CD4-positive, alpha-beta T cell treated with Interleukin-2 at 100 ng/mL for 4 hours (primary cell): ENCODE measurements at places on chromosomes 12 and 14.

- DNase-seq = no peak
These were observed 18.7 kb downstream of the RFX4 start for GRCh38 chr12:106601496-106601895.

DNA sequence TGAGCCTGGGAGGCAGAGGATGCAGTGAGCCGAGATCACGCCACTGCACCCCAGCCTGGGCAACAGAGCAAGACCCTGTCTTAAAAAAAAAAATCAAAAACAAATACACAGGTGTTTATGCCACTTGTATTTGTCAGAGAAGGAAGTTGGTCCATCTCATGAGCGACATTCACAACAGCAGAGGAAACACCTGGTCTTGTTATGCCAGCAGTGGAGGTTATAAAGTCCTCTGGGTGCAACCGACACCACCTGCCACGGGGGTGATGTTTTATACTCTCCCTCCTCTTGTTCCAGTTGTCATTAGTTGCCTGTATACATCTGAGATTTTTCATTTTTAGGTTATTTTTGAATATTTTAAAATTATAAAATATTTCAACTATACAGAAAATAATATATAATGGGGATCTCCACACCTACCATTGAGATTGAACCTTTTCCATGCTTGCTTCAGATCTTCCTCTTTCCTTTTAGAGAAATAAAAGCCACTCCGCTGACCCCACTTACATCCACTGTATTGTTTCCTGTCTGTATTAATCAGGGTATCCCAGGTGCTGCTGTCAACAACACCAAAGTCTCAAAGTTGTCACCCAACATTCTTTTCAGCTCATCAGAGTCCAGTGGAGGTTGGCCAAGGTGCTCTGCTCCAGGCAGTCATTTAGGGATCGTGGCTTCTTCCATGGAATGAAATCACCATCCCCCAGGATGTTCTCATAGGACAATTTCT, 65.1 kb downstream of the RNFT2 start:
- no peak for DNase-seq

DNA sequence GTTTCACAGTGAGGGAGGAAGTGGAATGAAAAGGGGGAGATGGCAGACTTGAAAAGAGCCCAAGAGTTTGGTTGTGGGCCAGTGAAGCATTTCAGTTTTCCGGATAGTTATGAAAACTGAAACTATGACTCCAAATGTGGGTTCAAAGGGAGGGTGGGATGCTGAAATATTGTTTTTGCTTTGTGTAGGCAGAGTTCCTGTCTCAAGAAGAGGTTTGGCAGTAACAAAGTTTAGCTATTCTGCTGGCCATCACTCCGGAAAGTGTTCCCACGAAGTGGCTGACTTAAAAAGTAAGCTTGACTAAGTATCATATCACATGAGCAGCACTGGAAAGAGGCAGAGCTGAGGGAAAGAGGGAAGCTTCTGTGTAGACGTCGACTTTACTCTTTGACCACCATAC, 85.2 kb downstream of the CAND1 start:
- DNase-seq = no peak

DNA sequence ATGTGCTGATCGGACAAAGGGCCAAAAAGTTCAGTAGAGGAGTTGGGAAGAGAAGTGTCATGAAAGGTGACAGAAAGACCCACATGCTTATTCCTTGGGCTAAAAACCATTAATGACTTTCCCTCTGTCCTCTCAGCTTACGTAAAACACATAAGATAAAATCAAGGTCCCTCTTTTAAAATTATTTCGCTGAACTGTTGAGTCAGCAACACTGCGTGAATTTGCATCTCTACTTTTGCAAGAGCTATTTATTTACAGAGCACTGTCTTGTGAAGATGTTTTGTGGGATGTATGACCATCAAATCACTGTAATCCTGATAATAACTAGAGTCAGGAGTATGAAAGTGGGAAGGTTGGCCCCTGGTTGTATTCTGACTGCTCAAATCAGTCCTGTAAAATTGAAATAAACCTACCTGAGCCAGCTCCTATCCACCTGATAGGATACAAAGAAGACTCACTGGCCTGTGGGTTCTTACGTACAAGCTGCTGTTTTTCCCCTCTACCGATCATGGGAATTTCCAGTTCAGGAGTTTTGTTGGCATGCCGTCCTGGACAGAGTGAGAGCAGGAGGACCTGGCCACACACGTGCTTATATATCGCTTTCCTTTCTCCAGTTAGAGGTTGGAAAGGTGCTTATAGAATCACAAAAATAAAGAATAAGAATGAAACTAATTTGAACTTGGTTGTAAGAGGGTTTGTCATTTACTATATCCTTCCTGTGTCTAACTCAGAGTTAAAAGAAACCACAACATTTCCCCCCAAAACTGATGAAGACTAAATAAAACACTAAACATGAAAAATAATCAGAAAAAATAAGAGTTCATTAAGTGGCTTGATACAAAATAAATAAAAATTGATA, 42.9 kb downstream of the IFNG-AS1 start:
- DNase-seq = no peak

GRCh38 chr14:65156568-65157366, 54.5 kb upstream of the MAX start:
- DNase-seq = no peak

DNA sequence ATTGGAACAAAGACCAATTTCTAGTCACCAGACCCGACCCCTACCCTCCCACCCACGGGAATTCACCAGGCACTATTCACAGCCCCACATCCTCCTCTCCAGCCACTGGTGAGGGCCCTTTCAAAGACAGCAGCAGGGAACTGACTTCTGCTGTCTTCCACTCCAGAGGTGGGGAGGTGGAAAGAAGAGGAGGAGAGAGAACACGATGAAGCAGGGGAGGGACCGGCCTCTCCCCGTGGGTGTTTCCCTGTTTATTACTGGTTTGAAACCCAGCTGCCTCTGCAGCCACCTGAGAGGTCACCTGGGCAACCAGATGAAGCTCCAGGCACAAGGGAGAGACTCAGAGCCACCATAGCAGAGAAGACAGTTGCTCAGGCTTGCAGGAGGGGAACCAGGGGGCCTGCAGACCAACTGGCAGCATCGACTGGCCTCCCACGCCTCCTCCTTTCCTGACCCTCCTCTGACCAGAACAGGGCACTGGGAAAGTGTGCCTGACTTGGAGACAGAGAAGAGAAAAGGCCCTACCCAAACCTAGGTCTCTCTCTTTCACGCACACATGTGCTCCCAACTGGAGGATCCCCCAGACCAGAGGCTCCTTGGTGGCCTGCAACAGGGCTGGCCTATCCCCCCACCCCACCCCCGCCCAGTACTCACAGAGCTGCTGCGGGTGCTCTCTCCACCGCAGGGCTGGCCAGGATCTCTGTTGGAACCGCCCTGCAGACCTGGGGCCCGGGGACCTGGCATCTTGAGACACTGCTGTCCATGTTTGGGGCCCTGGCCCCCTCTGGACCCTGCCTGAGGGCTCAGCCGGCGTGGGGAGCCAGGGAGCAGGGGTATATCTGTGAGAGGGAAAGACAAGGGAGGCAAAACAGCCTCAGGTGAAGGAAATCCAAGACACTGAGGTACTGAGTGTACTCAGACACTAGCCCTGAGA, 22.8 kb downstream of the ANO2 start:
- DNase-seq = no peak
